ENCODE measurements at places on chromosomes 13 and 19.

DNA sequence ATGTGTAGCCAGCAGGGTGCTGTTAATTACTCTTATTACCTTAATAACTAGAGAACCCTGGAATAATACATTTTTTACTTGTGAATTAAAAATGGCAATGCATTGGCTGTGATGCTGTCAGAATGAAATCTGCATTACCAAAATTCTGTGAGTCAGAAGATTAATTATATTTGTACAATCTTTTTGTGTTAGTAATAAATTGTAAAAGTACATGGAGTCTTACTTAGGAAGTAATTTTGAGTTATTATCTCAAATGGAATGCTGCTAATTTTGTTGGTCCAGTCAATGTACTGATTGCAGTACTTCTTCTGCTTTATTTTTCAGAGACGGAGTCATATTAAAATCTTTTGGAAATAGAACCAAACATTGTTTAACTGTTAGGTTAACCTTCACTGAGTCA is 152.0 kb upstream of the SLC10A2 start:
- DNase-seq: no peak

- DNase-seq: no peak
Measured at GRCh38 chr19:682678-683320, 6.6 kb downstream of the FSTL3 start.

DNA sequence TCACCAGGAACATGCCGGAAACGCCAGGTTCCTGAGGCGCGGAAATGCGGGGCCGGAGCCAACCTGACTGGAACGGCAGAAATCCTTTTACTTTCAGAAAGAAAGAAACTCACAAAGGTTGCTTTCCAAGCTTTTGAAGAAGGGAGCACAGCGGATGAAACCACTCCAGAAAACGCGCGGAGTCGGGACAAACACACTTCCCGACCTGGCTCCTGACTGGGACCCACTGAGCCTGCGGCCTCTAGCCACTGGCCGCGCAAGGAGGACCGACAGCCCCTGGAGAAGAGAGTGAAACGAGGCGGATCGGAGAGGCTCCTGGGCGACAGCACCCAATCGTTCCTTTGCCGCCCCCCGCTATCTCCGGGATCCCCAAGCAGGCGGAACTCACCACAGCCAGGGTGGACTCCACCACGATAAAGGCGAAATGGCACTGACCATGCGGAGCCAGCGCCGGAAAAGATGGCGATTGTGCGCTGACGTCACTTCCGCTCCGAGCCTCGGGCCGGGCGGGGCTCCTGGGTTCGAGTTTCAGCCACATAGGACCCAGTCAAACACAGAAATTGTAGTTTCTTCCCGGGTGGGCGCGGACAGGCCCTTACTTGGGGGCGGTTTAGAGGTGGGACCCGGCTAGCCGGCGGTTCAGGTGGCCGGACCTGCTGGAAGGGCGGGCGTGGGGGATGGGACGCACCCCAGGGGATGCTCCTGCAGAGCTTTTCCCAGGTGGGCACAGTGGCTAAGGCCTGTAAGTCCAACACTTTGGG is at the start of gene ZNF121:
Gene ZNF121, minus strand, starts transcription at position 432 of the 761 bp plus-strand sequence. CDS start 16,407 bp downstream, outside the sequence.
- DNase-seq: peak; percentile 73

- DNase-seq: no peak
Measured at GRCh38 chr19:18704971-18705370, 21.5 kb downstream of the CRTC1 start.

GRCh38 chr13:51235186-51235585 is 13.0 kb downstream of the FAM124A start:
- no peak for DNase-seq

GRCh38 chr13:52159159-52159982 is at the start of gene NEK3:
Gene NEK3, minus strand, starts transcription at chr13:52159597. Its CDS starts 3,406 bp downstream, at chr13:52156191.
- peak; percentile 39 for DNase-seq

All from activated CD4-positive, alpha-beta T cell treated with anti-CD3 and anti-CD28 coated beads, Interleukin-2, amount 50 U/mL, for 1 hour (primary cell).